ENCODE measurements at places on chromosomes 13 and 19.
A peak's percentile ranks its signal among the peaks of the same experiment; 100 is the strongest.

- peak; percentile 8 for DNase-seq
Observed at GRCh38 chr19:9818175-9818733, 625 bp downstream of the FBXL12 start.

GRCh38 chr19:45575216-45575615, 9.4 kb downstream of the OPA3 start:
- no peak for DNase-seq

DNA sequence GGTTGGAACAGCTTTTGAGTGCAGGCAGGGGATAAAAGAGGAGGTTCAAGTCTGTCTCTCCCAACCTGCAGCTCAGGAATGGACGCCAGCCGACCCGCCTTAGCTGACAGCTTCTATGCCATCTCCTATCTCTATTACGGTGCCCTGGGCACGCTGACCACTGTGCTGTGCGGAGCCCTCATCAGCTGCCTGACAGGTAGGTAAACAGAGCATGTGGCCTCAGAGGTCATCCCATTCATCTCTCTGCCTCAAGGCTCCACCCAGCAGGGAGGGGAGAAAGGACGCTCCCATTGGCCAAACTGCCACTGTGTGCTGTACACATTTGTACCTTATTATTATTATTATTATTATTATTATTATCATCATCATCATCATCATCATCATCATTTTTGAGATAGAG, 16.5 kb downstream of the SLC5A5 start:
- DNase-seq = no peak

GRCh38 chr13:51844862-51845573, at the start of gene TMEM272:
Gene TMEM272 (minus strand): TSS chr13:51845177. CDS start chr13:51838530, 6,647 bp downstream.
- DNase-seq = peak; percentile 63

DNA sequence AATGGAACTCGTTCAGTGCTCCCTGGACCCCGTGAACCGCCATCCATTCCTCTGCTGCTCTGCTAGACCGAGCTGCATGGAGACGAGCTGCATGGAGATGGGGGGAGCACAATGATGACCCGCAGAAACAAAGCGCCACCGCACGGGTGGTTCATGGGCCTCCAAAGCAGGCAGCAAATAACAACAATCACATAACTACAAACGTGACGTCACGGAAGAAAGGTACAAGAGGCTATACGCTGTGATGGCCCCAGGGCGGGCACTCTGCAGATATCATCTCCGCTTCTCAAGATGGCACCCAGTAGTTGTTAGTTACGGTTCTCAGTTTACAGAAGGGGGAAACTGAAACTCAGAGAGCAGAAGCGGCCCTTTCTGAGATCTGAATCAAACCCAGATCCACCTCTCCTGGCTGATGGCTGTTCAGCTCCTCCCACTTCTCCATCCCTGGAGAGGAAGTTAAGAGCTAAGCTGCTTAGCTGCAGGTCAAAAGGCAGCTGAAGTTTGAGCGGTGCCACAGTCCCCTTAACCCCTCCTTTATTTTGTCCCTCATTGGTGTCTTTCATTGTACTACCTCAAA, 1.7 kb downstream of the ATP13A1 start:
- DNase-seq = no peak

DNA sequence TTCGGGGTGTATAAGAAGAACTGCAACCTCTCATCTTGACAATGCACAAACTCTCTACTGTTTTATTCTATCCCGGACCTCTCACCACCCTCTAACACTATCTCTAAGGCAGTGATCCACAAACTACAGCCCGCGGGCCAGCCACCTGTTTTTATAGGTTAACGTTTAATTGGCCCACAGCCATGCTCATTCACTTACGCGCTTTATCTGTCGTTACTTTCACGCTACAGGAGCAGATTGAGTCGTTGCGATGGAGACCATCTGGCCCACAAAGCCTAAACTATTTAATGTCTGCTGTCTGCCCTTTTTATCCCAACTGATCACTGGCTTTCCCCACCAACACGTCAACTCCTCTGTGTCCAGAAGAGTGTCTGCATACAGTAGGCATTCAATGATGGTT, 158.9 kb downstream of the CACNA1A start:
- no peak for DNase-seq

DNA sequence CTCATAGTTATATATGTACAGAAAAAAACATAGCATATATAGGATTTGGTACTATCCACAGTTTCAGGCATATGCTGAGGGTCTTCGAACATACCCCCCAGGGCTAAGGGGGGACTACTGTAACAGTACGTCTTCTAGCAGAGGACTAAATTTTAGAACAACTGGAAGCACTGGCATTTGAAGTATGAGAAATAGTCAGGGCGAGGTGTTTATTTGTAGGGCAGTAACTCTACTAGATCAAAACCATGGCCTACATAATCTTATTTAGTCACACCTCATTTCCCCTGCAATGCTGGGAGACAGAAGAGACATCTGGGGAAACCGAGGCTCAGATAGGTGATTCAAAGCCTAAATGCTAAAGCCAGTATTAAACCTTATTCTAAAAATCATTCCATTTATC, 245.6 kb downstream of the DCT start:
- DNase-seq = no peak

DNA sequence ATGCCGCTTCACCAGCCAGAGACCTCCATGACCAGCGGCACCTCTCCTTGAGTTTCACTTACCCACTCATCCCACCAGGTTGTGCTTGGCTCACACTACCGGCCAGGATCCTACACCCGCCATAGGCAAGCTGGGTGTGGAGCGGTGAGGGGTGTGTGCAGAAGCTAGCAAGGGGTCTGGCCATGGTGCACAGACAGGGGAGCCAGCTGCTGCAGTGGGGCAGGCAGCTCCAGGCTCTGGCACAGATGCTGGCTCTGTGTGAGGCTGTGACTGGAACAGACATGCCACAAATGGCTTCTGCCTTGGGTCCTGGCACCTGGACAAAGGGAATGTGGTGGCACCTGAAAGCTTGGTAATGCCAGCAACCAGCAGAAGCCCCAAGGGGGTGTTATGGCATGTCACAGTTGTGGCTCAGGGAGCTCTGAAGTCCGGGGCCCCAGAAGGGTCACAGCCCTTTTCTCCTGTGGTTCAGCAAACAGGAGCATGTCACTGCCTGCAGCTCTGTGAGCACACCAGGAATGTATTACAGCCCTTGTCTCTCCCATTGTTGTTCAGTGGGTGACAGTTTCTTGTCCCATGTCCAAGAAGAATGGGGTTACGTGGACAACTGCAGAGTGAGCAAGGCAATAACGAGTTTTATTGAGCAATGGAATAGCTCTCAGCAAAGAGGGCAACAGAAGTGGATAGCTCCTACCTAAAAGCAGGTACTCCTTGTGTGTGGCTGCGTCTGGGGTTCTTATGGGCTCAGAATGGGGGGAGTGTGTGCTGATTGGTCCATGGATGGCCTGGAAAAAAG, 2791.0 kb upstream of the PCDH20 start:
- no peak for DNase-seq

DNA sequence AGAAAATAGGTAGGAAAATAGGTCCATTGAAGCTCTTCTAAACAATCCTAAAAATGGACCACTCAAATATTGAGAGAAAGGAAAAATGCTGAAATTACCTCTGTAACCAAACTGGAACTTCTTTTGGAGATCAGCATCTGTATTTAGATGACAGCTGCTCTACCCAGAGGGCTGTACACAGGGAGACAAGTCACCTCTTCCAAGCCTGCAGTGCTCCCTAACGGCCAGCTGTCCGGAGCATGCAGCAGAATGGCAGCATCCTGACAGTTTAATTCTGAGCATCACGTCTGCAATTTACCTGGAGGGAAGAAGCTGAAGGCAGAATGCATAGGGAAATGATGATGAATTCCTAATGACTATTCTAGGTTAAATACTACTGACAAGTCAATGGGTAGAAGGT, 62.8 kb upstream of the DIAPH3 start:
- DNase-seq = no peak

DNA sequence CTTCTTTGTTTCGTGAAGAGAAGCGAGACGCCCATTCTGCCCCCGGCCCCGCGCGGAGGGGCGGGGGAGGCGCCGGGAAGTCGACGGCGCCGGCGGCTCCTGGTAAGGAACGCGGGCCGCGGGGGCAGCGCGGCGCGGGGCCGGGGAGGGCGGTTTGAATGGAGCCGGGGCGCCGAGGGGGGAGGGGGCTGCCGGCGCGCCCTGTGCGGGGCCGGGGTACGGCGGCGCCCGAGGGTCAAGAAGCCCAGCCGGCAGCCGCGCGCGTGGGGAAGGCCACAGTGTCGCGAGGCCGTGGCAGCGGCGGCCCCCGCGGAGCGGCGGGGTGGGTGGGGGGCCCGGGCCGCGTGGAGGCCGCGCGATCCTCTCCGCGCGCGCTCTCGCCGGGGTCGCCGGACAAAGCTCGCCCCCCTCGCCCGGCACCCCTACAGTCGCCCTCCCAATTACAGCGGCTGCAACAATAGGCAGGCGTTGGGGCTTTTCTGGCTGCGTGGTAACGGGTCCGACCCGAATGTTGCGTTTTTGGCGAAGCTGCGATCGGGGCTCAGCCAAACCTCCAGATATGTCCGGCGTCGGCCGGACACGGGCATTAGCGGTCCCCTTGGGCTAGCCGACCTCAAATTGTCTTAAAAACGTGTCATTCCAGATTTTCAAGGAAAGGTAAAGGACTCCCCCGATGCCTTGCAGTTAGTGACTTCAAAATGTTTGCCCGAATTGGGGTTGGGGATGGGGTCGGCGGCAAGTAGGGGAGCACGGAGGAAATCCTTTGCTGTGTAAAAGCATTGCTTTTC, 437 bp downstream of the SMARCA4 start:
- DNase-seq = no peak

DNA sequence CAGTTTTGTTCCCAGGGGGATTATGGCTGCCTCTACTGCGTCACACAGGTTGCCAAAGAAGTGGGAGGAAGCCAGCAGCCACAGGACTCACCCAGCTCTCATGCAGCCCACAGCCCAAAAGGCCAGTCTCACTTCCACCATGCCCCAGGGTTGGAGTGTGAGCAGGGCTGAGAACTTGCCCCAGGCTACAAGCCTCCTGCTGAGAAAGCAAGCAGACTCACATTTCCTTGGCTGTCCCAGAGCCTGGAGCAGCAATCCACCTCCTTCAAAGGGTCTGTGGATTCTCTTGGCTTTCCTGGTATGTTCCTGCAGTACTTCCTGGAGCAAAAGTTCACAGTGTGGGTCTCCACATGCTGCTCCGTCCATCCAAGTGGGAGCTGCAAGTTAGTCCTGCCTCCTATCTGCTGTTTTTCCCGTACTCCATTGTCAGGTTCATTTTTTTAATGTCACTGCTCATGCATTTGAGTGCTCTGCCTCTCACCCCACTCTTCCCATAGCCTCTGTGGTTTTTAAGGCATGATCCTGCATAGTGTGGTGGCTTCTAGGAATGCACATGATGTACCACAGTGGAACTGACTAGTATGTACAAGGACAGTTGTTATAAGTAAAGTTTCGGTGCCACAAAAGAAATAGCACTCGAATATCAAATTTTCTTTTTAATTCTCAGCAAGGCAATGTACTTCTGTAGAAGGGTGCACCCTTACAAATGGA, 56.2 kb upstream of the ARHGEF7 start:
- DNase-seq = no peak

GRCh38 chr13:95050800-95051615, 250.2 kb downstream of the ABCC4 start:
- DNase-seq = no peak

DNA sequence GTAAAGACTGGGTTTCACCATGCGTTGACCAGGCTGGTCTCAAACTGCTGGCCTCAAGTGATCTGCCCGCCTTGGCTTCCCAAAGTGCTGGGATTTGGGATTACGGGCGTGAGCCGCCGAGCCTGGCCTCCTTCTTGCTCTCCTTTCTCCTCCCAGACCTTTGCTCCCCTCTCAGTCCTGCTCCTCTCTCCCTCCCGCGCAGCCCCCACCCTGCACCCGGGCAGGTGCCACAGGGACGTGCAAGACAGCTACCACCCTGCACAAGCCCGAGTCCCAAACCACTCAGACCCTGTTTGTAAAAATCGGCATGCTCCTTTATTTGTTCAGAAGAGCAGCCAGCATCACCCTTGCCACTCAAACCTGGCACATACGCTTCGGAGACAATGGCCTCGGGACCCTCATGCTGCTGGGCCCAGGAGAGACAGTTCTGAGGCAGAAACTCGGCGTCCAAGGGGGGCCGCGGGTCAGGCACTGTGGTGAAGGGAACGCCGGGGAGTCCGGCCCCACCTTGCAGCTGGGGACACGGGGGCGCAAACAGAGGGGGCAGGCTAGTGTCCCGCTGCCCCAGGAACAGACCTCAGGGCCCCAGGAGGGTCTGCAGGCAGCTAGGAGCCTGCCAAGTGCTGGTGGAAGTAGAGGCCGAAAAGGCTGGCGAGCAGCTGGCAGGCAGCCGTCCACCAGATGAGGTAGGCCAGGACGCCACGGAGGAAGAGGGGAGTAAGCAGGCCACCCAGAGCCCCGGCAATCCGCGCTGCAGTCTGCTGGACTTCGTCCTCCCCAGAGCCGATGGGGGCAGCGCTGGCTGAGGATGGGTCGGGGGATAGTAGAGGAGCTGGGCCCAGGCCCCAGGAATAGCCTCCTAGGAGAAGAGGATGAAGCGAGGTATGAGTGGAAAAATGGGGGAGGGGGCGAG, 18.7 kb downstream of the TMEM161A start:
- DNase-seq = no peak

DNA sequence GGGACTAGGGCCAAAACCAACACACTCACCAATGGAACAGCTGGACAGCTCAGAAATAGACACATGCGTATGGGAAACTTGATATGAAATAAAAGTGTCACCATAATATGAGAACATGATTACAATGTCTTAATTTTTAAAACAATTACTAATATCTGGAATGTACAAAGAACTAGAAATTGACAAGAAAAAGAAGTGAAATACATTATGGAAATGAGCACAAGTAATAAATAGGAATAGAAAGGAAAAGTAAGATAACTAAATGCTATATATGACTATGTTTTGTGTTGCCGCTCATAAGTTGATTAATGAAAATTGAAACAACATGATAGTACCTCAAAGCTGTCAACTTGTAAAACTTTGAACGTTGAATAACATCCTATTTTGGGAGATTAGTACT, 801.1 kb downstream of the SLITRK5 start:
- no peak for DNase-seq

DNA sequence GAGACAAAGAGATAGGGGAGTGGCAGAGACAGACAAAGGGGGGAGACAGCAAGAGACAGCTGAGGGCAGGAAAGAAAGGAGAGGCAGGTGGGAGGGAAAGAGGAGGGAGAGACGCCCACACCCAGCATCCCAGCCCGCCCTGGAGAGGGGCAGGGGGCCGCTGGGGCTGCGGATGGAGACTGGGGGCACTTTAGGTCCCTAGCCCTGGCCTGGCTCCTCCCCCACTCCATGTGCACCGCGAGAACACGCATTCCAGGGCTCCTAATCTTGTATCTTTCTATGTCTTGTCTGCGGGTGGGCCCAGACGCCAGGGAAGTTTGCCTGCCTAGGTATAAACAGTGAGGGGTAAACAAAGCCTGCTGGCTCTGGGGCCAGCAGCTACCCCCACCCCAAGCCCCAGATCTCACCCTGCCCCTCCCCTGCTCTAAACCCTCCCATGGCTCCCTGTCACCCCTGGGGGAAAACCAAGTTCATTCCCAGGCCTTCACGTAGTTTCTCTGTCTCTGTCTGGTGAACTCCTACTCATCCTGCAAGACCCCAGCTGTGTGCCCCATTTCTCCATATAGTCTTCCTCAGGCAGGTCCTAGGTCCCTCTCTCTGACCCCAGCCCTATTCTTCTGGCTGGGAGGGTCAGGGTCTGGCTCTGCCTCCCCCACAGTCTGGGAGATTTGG, 5.7 kb downstream of the TLE5 start:
- DNase-seq = no peak

- DNase-seq = no peak
Observed at GRCh38 chr19:51331193-51331592, 10.7 kb downstream of the VSIG10L start.

GRCh38 chr19:2798733-2799132, 13.4 kb downstream of the THOP1 start:
- DNase-seq = no peak

- DNase-seq = no peak
Observed at GRCh38 chr19:22026687-22027086, 15.9 kb upstream of the ZNF208 start.
